AG20443 (cell line): ENCODE measurements at places on chromosomes 3 and 15.
A peak's percentile ranks its signal among the peaks of the same experiment; 100 is the strongest.

DNA sequence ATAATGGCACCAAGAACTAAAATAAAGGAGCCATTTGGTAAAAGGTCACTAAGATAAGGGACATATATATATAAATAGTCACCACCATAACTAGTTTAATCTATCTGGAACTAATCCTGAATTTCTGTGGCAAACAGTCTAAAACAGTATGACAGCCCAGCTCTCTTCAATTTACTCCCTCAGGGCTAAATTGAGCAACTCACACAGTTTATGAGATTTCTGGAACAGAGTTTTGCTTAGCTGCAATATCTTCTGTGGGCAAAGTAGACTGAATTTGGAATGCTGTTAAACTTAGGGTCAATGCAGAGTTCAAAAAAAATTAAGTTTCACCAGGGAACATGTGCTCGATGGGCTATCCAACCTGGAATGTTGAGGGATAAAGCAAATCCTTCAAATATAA, 70.1 kb upstream of the VEPH1 start:
- peak; percentile 35 for DNase-seq

DNA sequence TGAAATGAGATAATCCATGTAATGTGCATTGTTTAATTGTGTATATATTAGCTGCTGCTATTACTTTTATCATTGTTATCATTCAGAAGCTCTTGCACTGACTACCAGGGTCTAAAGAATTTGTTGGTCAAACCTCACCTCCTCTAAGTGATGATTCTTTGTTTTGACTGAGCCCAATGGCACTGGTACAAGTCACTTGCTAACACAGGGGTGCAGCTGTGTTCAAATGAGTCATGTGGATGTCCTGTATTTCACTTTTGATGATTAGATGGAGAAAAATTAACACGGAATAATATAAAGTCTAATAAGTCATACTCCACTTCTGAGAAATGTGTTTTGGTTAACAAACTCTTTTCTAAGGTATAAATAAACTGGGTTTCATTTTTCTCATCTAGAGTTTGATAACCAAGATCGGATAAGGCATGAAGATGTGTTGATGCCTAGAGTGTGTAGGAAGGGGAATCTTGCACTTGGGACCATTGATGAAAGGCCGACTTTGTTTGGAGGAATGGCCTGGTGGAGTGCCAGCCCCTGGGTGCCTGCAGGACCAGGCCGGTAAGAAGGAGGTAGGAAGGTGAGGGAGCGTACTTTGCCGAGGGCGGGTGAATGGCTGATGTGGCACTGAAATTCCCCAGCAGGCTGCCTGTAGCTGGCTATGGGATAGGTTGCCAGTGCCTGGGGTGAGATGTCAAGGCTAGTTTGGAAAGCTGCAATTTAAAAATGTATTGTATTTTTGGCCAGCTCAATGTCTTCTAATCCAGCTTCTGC, 244.7 kb upstream of the ZPLD1 start:
- DNase-seq = no peak

- DNase-seq = no peak
Measured at GRCh38 chr3:162769564-162769963, 1273.0 kb downstream of the OTOL1 start.

- DNase-seq = peak; percentile 79
Measured at GRCh38 chr3:108662142-108662738, 72.7 kb downstream of the DZIP3 start.

- DNase-seq = no peak
Measured at GRCh38 chr3:47007001-47007400, 27.5 kb downstream of the NBEAL2 start.

DNA sequence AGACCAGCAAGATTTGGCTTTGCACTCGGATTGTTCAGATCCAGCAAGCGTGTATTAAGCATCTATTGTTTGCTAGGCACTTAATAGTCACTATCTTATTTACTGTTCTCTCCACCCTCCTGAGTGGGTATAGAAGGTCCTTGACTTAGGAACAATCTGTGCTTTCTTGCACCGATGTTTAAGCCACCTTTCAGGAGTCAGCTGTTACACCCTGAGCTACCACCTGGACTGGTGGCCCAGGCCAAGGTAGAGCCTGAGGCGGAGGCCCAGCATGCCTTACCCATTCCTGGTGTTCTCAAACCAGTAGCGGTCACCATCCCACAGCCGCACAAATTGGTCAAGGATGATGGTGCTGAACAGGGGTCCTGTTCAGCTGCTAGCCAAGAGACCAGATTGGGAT, 10.0 kb downstream of the DUOX1 start:
- DNase-seq = no peak

DNA sequence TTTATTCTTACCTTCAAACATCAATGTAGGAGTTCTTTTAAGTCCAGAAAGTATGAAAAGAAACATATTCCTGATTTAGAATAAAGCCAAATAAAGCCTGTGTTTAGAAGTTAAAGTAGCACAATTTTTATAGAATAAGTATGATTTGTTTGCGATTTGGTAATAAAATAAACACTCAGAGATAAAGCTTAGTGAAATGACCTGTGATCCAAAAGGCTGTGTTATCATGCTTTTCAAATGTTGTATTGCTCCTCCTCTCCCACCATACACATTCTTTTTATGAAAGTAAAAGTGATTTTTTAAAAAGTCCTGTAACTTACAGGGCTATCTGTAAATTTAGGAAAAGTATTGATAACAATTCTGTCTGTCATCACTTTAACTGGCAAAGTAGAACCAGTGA, 138.6 kb upstream of the CGNL1 start:
- DNase-seq = no peak

GRCh38 chr3:23911397-23911796, 5.4 kb downstream of the NKIRAS1 start:
- DNase-seq = no peak

- no peak for DNase-seq
Measured at GRCh38 chr3:126970101-126970500, 12.8 kb upstream of the PLXNA1 start.

DNA sequence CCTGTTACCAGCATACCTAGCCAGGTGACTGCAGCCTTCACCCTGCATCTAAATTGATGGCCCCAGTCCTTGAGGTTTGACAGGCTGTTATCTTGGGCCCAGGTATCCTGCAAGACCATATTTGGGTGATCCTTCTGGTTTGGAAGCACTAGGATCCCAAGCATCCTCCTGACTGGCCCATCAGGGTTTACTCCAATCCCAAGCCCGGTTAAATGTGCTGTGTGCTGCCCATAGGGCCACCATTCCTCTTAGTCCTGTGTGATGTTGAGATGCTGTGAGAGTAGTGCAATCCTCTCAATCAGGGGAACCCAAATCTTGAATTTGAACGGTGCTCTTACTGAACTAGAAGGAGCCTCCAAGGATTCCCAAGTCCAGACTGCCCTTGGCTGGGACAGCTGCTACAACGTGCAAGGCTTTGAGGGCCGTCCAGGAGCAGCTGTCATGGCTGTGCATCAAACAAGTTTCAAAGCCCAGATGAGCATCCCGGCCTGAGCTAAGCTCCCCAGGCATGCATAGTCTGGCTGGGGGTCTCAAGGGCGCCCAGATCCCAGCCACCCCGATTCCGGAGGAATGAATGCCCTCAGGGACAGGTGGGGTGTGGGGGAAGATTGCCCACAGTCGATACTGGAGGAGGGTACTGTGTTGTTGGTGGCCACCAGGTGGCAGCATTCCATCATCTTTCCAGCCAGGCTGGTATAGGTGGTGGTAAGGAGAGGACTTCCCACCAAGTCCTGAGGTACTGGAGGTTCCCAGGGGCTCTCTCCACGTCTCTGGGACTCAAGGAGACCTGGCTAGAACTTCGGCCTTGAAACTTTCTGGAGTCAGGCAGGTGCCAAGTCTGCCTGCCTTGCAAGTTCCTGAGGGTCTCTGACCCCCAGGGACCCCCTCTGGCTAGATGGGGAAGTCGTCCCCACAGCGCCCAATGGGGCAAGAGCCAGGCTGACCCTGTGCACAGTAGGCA, 32.6 kb downstream of the RBM5 start:
- peak; percentile 91 for DNase-seq

DNA sequence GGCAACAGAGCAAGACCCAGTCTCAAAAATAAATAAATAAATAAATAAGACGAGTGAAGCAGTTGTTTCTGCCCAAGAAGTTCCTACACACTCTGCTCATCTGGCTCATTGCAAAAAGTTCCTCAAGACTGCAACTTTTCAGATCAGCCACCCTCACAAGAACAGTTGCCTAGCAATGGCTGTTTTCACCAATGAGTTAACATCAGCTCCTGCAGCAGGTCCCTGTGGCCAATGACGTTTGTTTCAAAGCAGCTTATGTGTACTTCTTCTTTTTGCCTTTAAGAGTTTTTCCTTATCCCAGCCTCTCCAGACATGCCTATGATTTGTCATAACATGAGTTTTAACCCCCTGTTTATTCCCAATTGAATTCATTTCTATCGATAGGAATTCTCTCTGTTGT, 118.4 kb upstream of the SPRED1 start:
- DNase-seq = no peak

DNA sequence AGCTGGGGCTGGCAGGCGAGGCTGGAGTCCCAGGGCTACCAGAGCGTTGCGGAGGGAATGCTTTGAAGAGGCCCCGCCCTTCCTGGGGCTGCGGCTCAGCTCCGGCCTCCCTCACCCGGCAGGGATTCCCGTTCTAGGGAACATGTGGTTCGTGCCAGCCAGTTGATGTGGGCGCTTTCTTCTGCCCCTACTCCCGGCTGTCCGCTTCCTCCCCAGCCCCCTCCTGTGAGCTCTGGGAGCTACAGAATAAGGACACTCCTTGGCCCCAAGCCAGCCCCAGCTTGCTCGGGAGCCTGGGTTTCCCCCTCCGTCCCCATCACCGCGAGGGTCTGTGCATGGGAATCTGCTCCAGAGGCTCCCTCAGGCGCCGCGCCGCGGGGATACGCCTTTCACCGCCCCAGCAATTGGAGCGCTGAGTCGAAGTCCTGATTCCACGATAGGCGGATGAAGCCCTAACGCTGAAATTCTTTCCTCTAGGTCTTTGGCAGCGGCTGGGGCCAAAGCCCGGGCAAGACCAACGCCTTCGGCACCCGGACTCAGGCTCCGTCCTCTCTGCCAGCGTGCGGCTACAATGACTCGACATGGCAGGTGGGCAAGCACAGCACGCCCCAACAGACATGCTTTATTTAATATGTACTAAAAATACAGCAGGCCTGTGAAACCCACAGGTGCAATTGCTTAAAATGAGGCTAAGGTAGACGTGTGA, 69.5 kb downstream of the KLF15 start:
- peak; percentile 84 for DNase-seq

DNA sequence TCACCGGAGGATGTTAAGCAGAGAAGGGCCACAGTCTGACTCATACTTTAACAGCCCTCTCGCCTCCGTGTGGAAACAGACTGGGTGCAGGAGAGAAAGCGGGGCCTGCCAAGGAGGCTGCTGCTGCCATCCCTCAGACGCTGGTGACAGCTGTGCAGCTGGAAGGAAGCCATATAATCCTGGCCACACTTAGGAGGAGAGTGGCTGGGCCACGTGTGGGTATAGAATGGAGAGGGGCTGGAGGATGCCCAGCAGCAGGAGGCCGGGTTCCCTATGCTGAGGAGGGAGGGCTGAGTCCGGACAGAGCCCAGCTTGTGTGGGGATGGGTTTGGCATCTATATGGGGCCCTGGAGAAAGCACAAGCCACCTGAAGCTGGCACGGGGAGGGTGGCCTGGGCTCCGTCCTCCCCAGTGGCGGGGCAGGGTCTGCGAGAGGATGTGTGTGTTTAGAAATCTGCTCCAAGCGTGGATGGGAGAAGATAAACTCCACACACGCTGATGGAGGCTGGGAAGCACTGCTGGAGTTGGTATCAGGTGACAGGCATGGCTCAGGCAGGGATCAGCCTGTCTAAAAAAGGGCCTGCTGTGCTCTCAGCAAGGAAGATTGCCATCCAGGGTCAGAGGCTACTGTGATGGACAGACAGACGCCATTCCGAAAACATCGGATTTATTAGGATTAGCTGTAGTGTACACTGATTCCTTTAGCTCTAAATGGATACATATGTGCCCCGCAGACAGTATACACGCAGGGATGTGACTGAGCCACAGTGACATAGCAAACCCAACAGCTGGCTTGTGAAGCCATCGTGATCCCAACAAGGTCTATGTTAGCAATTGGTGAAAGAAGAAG, 15.9 kb downstream of the ABTB1 start:
- DNase-seq = no peak

- DNase-seq = peak; percentile 14
Measured at GRCh38 chr15:64355348-64355943, 527 bp downstream of the CSNK1G1 start.

DNA sequence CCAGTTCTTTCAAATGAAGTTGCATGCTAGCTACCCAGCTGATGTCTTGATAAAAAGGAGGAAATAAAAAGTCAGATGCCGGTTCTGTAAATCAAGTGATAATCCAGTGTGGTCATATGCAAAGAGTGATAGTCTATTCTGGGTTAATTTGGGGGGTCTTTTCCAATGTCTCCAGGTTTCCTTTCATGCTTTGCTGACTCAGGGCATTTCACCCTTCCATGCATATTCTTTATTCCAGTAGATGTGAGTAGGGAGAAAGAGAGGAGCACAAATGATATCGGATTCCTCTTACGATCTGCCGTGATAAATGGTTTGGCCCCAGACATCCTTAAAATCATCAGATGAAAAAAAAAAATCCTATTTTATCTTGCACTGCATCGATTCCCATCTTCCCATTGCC, 60.8 kb downstream of the ADAMTS9 start:
- no peak for DNase-seq

GRCh38 chr3:49940667-49941249, 808 bp downstream of the RBM6 start:
- DNase-seq = no peak

DNA sequence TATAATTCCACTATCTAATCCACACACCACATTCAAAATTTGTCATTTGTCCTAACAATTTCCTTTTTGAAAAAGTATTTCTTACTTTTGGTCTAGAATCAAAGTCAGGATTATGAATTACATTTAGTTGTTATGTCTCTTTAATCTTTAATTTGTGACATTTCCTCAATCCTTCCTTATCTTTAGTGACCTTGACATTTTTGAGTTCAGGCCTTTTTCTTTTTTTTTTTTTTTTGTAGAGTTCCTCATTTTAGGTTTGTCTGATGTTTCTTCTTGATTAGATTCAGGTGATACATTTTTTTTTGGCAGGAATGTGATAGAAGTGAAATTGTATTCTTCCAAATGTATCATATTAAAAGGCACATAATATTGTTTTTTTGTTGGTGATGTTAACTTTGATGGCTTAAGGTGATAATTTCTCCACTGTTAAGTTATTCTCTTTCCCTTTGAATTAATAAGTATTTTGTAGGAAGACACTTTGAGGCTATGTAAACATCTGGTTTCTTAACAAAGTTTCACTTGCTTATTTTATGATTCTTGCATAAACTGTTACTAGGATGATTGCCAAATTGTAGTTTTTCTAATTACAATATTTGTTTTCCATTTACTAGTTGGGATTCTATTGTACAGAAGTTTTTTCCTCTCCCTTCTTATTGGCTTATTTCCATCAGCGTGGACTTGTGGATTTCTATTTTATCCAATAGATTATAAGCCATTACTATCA, 16.3 kb downstream of the SLC35G2 start:
- no peak for DNase-seq
